ENCODE measurements at places on chromosomes 1 and 21.
A peak's percentile ranks its signal among the peaks of the same experiment; 100 is the strongest.

DNA sequence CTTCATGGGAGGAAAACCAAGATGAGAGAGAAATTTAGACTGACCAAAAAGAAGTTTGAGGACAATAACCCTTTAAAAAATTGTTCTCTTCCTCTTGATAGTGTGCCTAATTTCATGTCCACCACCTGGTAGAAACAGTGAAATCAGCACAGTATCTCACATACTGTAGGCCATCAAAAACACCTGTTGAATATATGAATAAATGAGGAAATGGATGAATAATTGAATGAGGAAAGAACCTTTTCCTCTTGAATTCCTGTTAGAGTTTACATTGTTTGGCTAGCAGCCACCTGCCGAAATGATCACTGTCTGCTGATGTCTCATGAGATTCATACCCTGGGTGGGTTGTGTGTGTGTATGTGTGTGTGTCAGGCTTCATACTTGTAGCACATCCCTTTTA is 198.7 kb upstream of the PBX1 start:
- no peak for DNase-seq

DNA sequence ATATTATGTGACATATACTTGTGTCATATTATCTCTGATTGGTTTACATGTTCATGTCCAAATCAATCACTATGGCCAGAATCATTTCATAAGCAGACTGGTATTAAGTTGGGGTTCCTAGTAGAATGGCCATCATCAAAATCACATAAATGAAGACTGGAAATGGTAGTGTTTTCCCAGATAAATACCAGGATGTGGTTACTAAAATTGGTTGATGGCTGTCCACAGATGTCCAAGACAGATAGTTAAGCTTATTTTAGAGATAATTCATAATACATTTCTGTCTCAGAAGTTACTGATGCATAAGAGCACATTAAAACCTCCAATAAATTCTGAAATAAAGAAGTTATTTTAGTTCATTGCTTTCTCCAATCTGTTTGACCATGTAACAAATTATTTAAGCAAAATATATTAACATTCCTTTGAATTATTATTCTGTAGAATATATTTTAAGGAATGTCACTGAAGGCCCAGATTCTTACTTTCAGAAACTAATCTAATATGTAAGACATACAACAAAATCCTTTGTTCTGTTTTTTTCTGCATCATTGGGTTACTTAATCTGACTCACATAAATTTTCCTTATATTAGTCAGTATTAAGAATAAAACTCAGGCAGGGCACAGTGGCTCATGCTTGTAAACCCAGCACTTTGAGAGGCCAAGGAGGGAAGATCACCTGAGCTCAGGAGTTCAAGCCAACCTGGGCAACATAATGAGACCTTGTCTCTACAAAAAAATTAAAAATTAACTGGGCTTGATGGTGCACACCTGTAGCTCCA is 483.9 kb downstream of the PTPRC start:
- DNase-seq, result peak; percentile 64

GRCh38 chr1:93607814-93608186 is 73.8 kb downstream of the BCAR3 start:
- peak; percentile 79 for DNase-seq

- DNase-seq, result peak; percentile 28
These were observed 120.8 kb downstream of the TYW3 start for GRCh38 chr1:74853756-74854155.

GRCh38 chr1:86787621-86788020 is 83.2 kb downstream of the SH3GLB1 start:
- DNase-seq, result no peak

DNA sequence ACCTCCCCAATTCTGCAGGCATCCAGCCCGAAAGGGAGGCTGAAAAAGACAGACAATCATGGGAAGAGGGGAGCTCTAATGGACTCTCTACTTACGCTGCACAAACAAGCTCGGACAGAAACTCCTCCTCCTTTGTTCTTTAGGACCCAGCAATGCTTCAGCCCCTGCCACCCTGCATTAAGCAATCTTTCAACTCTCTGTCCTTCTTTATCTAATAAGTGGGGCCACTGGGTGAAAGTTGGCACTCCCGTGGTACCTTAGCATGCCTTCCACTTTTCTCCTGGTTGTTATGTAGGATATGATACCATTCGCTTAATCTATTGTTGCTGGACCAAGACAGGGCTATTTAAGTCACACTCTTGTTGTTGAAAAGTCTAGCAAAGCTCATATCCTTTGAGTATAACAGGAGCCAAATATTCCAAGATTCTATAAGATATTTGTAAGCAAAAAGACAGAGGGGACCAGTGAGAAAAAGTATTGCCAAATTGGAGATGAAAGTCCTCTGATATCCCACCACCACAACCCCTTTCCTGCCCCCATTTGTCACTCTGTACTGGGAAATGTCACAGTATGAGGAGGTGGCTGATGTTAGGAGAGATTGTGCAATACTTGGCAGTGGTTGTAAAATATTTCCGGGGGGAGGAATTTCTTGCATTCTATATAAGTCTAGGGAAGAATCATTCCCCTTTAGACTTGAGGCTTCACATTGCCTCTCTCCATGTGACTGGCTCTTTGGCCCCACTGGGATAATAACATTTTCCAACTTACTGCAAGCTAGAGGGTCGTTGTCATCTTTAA is 137.3 kb upstream of the GJB5 start:
- DNase-seq, result no peak

GRCh38 chr1:10696977-10697376 is 99.5 kb downstream of the CASZ1 start:
- DNase-seq, result peak; percentile 12

DNA sequence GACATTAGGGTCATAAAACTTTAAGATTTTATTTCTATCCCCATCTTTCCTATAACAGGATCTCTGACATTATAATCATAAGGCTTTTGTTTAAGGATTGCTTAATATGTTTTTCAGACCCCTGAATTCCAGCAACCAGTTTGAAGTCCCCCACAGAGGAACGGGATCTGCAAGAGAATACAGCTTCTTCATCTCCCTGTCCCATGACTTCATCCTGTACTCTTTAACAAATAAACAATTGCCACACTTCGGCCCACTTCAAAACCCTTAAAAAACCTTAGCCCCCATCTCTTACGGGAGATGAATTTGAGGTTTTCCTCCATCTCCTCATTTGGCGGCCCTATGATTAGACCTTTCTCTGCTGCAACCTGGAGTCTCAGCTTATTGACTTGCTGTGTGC is 35.8 kb downstream of the TESK2 start:
- no peak for DNase-seq

DNA sequence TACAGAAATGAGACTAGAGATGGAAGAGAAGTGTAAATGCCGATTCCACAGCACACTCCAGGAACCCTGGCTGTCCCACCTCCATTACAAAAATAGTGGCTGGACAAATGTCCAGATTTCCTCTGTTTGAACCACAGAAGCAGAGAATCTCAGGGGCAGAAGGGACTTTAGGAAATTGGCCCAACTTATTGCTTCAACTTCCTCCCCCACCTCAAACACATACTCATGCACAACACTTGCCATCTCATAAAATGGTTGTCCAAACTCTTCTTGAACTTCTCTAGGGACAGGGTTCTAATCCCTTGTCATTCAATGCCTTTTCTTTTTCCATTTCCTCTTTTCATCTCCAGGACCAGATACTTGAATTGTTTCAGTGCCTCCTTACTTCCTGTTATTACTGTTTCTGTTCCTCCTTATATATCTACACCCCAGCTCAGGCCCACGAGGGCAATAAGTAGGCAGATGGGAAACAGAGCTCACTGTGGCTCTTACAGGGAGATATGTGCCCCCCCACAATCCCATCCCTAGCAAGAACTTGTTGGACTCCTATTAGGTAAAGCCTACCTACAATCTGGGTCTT is 8.5 kb upstream of the B4GALT3 start:
- DNase-seq, result no peak

DNA sequence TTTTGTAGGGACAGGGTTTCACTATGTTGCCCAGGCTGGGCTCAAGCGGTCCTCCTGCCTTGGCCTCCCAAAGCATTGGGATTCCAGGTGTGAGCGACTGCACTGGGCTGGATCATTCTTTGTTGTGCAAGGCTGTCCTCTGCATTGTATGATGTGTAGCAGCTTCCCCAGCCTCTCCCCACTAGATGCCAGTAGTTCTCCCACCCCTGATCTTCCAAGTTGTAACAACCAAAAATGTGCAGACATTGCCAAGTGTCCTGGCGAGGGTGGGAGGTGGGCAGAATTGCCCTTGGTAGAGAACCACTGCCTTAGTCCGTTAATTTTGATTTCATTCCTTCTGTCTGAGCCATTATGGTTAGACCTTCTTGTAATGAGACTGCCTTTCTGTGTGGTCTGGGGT is 7.2 kb downstream of the GALNT2 start:
- no peak for DNase-seq

- peak; percentile 14 for DNase-seq
These were observed 28.1 kb downstream of the TMEM50B start for GRCh38 chr21:33451634-33452071.

- DNase-seq, result no peak
These were observed 7.7 kb downstream of the S100PBP start for GRCh38 chr1:32825181-32825580.

GRCh38 chr1:223641523-223642039 is 23.9 kb downstream of the CAPN8 start:
- DNase-seq, result no peak

GRCh38 chr1:52592637-52593323 is 9.4 kb upstream of the GPX7 start:
- DNase-seq, result no peak

DNA sequence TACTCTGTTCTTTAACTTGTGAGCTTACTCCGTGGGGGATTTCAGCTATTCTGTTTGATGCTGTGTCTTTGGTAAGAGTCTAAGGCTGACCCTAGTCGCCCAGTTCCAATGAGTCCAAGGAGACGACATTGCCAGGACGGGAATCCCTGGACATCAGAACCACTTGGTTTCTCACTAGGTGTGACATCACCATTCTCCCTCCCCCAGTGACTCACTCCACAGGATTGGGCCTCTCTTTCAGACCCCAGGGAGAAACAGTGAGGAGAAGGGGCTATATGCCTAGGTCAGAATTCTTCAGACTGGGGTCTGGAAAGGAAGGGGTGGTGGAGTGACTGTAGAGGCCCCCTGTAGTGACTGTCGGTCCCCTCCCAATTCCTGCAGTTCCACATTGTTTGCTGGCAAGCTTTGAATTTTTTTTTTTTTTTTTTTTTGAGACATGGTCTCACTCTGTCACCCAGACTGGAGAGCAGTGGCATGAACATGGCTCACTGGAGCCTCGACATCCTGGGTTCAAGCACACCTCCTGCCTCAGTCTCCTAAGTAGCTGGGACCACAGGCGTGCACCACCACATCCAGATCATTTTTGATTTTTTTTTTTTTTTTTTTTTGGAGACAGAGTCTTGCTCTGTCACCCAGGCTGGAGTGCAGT is 21.3 kb downstream of the ALPL start:
- no peak for DNase-seq
